ENCODE measurements at places on chromosomes 7 and 10.

DNA sequence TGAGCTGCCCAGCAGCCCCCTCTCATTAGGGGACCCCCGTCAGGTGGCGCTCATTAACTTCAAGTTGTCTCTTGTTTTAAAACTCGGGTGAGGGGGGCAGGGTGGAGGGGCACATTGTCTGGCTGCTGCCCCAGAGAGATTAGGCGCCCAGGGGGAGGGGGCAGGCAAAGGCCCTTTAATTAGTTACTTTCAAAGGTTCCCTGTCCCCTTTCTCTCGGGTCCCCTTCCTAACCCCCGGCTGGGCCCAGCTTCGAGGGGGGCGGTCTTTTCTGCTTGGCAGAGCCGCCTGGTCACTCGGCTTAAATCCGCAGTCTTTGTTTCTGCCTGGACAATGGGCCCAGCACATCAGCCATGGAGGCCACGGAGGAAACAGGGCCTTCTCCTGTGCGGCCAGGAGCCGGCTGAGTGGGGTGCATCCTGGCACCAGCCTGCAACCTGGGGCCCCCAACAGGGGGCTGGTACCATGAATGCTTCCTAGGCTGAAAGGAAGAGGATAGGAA lies 38.9 kb upstream of the SLF2 start:
- no peak for DNase-seq

DNA sequence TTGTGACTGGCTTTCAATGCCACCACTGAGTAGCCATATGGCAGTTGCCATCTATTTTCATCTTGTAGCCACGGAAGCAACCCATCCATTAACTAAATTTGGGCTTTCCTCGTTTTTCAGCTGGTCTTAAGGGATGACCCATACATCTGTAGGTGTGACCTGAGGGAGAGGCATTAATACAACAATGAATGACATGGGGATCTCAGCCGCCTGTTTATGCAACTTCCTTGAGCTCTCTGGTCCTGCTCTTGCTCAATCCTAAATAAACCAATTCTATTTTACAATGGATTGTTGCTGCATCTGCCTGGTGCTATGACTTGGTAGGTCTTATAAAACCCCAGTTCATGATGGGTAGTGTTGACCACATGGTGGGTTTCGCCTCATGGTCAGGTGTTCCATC lies 21.9 kb upstream of the ADAM22 start:
- no peak for DNase-seq

DNA sequence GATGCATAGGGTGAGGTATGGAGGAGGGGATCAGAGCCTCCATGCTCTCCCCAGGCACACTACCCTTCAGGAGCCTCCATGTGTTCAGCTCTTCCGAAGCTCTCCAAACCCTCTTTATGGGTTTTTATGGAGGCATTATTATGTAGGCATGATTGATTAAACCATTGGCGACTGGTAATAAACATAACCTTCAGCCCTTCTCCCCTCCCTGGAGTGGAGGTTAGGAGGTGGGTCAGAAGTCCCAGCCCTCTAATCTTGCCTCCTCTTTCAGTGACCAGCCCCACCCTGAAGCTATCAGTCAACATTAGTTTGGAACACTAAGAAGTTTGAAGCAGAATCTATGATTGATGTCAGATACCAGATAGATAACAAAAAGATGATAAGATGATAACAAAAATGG lies 23.3 kb downstream of the CAPZA2 start:
- DNase-seq: no peak

DNA sequence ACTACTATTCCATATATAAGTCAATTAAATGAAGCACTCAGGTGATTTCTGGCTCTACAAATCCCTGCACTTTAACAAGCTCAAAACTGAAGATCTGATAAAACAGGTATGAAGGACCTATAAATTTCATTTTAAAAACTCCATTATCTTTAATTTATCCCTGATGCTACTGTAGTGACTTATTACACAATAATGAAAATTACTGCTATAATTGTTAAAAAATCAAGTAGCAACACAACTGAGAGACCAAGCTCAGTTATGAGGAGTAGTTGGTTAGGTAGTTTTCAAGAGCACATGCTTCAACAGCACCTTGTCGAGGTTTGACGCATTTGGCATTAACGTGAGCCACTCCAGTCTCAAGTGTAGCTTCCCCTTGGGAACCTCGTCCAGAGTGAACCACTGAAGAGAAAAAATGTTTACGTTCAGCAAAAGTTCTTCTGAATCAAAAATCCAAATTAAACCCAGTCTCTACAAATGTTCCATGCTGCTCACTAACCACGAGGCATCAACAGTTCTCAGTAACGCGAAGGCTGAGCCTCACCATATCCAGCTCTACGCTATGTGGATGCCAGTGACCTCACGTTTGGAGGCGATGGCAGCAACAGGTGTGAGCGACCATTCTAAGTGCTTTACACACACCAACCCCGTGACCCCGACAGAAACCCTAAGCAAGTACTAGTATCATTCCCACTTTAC lies 55.3 kb upstream of the NCAPG2 start:
- no peak for DNase-seq

DNA sequence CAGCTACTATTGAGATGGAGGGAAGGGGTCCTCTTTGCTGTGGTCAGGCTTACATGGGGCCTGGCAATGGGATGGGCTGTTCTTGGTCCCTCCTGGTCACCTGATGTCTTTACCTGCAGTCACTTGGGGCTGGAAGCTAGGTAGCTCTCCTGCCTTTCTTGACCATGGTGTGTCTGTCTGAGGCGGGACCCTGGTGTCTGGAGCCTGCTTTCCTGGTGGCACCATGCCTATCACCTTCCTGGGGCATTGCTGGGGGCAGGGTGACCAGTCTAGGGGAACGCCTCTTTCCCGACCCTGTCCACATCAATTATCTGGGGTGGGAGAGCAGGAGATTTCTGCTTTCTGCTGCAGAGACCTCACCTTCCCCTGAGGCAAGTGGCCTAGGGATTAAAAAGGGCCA lies 55.6 kb downstream of the ARHGAP22 start:
- DNase-seq: no peak

- peak; percentile 6 for DNase-seq
Observed at GRCh38 chr7:67918158-67918557, 921.5 kb downstream of the TYW1 start.

GRCh38 chr10:34078017-34078744 lies 736.9 kb downstream of the PARD3 start:
- no peak for DNase-seq

DNA sequence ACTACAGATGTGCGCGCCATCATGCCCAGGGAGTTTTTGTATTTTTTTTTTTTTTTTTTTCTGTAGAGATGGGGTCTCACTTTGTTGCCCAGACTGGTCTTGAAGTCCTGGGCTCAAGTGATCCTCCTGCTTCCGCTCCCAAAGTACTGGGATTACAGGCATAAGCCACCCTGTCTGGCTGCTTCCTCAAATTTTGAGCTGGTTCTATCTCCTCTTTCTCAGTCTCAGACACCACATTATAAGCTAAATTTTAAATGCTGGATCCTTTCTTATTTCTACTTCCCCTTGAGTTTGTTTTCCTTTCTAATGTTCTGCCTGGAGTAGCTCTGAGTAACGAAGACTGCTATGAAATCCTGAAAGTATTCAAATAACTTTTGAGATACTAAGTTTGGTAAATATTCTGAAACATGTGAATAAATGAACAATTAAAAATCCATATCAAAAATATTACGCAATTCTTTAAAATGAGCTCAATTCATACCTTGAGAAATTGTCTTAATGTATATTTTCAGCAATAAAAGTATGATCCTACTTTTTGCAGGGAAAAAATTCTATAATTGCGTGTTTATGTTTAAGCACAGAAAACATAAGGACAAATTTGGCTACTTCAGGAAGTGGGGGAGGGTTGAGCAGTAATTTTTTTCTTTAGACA lies 15.0 kb downstream of the TCAF1 start:
- no peak for DNase-seq

DNA sequence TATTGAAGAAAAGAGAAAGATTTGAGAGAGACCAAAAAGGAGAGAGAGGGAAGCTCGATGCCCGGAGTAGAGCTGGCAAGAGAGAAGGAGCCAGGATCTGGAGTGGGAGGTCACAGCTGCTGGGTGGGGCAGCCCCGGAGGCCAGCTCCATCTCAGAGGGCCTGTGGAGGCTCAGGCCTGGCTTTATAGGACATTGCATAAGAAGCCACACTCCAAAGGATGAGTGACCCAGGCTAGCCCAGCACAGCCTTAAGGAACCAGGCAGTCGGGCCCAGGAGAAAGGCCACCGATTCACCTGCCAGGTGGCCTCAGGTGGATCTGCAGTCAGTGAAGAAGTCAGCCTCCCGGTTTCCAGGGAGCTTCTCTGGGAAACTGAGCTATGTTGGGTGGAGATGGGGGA lies 676 bp downstream of the PLAC9 start:
- peak; percentile 34 for DNase-seq

DNA sequence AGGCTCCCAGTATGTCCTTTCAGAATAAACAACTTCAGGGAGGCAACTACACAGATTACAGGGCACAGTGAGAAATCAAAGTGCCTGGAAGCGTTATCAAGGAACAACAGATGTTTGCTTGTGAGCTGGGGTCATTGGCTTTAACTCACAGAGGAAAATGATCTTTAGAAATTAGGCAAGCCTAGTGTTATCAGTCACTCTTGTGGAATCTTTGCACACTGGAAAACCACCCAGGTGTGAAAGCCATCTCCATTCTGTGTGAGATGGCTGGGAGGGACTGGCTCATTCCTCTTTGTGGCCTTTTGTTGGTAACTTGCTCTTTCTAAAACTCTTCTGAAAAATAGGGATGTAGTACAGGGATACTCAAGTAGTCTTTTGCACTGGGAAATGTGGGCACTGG lies 716.0 kb downstream of the XPNPEP1 start:
- DNase-seq: no peak

DNA sequence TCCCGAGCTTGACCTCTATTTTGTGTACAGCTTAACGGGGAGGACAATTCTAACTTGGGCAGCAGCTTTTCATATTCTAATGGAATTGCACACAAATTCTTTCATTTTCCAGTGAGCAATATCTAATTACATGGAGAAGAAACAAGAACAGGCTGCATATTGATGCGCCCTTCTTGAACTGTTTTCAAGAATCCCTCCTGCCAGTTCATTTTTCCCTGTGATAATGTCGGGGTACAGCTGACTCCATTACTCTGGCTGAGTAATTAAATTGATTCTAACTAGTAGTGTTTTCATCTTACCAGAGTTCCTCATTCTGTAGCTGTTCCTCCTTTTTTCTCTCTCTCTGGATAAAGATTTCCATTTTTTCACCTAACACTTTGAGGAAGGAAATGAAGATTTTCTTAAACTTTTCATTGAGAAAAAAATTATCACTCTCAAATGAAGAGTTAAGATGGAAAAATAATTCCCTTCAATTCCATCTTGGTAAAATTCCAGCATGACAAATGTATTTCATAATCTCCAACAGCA lies 190.9 kb downstream of the FANK1 start:
- no peak for DNase-seq

DNA sequence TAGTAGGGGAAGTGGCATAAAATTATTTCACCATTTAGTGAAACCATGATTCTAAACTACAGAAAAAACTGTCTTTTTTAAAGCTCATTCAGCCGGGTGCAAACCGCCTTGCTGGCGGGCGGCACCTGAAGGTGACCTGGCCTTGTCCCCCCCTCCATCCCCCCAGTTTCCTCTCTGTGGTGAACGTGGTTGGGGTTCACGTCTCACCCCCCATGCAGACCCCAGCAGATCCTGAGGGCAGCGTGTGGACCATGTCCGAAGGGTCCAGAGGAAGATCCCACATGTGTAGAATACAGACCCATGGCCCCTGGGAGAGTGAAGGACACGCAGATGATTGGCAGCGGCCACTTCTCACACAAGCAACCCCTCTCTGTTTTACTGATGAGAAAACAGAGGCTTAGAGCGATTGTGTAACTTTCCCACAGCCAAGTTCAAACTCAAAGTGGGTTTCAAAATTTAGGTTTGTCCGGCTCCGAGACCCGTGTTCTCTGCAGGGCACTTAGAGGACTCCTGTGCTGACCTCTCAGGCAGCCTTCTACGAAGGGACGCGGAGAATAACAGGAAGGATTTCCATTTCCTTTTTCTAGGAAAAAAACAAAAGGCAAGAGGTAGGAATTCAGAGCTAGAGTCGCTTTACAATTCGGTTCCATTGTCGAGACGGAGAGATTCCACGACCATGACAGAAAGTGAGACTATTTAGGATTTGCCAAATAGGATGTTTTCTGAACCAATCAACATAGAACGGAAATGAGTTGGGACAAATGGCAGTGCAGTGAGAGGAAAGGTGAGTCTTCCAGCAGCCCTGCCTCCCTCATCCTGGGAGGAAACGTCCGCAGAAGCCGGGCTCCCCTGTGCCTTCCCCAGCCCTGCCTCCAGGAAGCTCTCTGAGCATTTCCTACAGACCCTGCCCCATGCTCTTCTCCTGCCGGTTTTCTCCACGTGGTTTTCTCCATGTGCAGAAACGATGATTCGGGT lies 67.6 kb upstream of the PITRM1 start:
- no peak for DNase-seq

All from SJCRH30 (cell line).